ENCODE measurements at places on chromosomes 12 and 14.

DNA sequence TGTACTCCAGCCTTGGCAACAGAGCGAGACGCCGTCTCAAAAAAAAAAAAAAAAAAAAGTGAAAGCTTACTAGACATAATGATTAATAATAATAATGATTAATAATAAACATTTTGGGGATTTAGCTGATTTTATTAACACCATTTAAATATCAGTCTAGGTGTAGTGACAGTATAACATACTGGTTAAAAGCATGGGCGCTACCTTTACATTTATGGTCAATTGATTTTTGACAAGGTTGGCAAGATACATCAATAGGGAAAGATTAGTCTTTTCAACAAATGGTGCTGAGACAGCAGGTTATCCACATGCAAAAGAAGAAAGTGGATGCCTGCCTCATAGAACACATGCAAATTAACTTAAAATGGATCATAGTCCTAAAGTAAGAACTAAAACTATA is 34.3 kb downstream of the TXNRD1 start:
- no peak for DNase-seq

- DNase-seq: peak; percentile 71
These were observed 672 bp upstream of the ESR2 start for GRCh38 chr14:64294672-64295413.

GRCh38 chr14:81205639-81206038 is 15.1 kb downstream of the GTF2A1 start:
- no peak for DNase-seq

DNA sequence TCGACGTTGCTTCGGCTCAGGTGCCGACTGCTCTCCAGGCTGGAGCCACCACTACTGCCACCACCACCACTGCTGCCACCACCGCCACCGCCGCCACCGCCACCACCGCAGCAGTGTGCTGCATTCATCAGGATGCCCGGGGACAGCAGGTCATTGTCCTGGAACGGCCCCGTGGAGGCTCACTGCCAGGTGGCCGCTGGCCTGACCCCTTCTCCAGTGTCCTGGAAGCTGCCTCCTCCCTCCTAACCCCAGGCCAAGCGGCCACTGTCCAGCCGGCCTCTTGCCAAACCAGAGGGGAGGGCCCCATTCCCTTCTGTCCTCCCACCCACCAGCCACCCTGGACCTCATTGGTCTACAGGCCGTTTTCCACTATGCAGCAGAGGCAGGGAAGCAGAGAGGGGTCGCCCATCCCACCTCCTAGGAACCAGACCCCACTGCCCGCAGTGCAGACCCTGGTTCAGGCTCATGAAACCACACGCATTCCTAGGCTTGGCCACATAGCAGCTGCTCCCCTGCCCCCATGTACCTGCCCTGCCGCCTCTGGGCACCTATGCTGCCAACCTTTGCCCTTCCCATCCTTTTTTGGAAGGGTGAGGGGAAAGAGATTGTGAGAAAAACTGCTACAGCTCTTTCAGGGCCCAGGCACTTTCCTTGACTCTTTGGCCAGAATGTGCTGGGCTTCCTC is 15.2 kb downstream of the ARL6IP4 start:
- DNase-seq: no peak

DNA sequence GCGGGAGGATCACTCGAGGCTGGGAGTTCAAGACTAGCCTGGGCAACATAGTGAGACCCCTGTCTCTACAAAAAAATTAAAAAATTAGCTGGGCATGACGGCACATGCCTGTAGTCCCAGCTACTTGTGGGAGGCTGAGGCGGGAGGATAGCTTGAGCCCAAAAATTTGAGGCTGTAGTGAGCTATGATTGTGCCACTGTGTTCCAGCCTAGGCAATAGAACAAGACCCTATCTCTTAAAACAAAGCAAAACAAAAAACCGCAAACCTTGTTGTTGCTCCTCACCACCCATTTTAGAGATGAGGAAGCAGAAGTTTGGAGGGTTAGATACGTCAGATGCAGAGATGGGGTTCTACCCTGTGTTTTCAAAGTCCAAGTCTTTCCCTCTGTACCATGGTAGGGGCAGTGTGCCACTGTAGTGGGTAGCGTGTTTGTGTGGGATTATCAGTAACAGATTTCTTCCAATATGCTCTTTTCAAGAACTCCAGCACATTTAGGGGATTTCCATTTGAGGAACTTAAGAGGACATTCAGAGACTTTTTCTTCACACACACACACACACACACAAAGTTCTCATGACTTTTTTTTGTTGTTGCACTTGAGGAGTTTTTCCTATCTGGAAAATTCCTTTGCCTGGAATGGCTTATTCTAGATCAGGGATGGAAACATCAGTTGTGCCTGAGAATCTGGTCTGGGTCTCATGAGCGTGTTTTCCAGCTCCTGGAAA is 186.5 kb downstream of the CHST11 start:
- no peak for DNase-seq

- peak; percentile 80 for DNase-seq
These were observed 8.0 kb downstream of the YY1 start for GRCh38 chr14:100246809-100247428.

- no peak for DNase-seq
These were observed 26.4 kb downstream of the SETD3 start for GRCh38 chr14:99454246-99454645.

DNA sequence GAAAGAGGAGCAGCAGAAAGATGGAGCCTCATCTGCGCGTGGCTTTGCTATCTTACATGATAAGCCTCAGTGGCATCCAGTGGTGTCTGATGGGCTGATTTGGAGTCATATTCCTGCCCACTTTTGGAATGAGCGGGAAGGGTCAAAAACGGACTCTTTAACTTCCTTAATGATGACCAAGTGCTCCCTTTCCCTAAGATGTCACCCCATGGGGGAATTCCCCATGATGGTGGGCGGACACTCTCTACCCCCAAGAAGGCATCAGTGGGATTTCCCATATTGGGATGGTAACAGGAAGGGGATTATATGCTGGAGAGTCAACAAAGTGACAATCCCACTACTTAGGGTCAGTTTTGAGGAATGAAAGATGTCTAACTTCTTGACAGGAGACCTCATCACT is 110.9 kb downstream of the GPATCH2L start:
- DNase-seq: no peak

Data from hematopoietic multipotent progenitor cell treated with erythropoietin and hydrocortisone succinate and interleukin-3 and kit ligand, for 8 days (in vitro differentiated cells).